Activated T-cell treated with anti-CD3 and anti-CD28 coated beads for 24 hours (primary cell): ENCODE measurements at places on chromosomes 7 and 10.

DNA sequence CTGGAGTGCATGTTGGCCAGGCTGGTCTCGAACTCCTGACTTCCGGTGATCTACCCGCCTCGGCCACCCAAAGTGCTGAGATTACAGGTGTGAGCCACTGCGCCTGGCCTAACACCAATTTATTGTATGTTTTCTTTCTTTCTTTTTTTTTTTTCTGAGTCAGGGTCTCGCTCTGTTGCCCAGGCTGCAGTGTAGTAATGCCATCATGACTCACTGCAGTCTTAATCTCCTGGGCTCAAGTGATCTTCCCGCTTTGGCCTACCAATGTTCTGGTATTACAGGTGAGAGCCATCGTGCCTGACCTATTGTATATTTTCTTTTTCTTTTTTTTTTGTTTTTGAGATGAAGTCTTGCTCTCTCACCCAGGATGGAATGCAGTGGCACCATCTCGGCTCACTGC lies 33.8 kb upstream of the UBE2H start:
- no peak for DNase-seq

GRCh38 chr7:132782777-132783640 lies 206.7 kb upstream of the PLXNA4 start:
- no peak for DNase-seq

DNA sequence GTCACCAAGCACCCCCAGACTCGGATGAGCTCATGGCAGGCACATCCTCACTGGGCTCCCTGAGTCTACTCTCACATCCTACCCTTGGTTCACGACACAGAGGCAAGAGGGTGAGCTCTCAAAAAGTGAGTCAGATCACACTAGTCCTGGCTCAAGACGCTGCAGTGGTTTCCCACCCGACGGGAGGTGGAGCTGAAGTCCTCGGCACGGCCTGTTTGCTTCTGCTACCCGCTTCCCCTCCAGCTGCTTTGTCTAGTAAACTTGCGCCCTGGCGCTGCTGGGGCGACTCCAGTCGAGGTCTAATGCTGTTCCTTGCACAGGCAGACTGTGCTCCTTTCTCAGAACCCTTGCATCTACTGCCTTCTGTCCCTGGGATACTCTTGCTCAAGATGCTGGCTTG lies 13.5 kb upstream of the SFMBT2 start:
- DNase-seq = no peak

DNA sequence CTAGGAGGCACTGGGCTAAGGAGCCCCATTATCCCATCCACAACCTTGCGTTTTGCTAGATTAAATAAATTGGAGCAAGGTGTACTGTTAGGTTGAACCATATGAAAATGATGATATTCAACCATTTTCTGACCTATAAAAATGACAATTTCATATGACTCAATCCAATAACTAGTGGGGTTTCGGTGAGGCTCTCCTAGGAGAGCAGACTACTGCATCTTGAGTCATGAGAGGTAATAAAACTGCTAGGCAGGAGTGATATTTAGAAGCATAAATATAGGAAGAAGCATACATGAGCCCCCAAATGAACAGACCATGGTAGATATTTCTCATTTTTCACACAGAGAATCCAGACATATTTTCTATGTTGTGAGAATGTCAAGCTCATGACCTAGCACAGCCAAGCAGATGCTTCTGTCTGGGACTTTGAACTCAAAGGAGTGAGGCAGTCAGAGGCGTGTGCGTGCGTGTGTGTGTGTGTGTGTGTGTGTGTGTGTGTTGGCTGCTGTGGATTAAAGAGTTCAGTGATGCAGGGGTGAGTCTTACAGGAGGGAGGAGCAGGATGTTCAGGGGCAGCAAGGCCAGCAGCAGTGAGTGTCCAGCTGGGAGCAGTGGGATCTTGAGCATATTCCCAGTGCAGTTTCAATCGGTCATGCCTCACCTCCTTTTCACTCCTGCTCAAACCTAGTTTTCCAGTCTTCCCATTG lies 17.8 kb upstream of the WDR11 start:
- DNase-seq = no peak

GRCh38 chr10:55330486-55330885 lies 529.5 kb upstream of the PCDH15 start:
- DNase-seq = no peak

- DNase-seq = no peak
Observed at GRCh38 chr10:93006435-93007039, 54.1 kb upstream of the CYP26C1 start.

DNA sequence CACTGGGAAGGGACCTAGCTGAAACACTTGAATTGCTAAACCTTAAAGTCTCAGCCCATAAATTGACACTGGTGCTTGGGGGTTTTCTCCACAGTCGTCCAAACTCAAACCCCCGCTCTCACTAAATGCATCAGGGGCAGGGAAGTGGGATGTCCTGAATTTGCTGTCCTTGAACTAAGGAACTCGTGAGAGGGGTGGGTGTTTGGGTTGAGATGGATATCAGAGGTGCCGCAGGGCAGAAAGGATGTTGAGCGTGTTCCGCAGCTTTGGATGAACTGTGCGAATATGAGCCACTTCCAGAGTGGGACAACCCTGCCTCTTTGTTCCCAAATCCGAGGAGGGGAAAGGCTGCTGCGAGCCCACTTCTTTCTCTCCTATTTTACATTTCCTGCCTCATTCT lies 90.3 kb upstream of the LYZL2 start:
- no peak for DNase-seq
